ENCODE measurements at places on chromosomes 5 and 9. TPM values are rescaled to one million over a fixed set of nuclear protein-coding genes. Genes with fewer than 3 reads are reported as not detected.

GRCh38 chr5:142551338-142552067 is 134.4 kb downstream of the FGF1 start:
- no peak for DNase-seq

DNA sequence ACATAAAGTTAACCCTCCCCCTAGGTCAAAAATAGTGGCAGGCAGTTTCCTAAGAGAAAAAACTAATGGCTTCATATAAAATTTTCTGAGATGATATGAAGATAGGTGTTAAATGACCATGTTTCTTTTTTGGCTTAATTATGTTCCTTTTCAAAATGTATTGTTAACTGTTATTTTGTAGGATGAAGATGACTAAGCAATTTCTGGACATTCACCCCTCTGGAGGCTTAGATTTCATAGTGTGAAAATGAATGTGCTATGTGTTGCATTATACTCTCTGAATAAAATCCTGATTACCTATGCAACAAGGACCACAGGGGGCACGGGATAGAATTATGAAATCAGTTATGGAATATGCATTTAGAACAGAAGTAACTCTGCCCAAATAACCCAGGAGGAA is 233.5 kb downstream of the MRPS30 start:
- no peak for DNase-seq

- DNase-seq, result no peak
These were observed 38.4 kb upstream of the ORM1 start for GRCh38 chr9:114284316-114285060.

GRCh38 chr9:71608021-71608420 is 160.3 kb downstream of the CEMIP2 start:
- no peak for DNase-seq

The PTTG1 gene
- 8.8 TPM for total RNA-seq

DNA sequence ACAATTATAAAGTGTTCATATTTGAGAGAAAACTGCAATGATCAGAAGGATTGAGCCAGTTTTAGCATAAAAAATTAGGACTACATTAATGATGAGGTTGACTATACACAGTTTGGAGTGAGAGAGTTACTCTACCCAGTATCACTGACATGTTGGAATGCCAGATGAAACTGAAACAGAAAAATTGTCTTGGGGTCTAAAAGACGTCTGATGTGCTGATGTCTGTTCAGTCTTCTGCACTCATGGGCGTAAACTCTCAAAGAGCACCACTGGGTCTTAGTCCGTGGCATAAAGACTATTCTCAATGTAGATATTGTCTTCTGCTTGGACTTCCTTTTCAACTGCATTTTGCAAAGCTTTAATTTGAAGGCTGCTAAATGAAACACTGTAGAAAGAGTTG is 29.5 kb downstream of the HAVCR1 start:
- DNase-seq, result no peak
